ENCODE measurements at places on chromosomes 2 and 18.

DNA sequence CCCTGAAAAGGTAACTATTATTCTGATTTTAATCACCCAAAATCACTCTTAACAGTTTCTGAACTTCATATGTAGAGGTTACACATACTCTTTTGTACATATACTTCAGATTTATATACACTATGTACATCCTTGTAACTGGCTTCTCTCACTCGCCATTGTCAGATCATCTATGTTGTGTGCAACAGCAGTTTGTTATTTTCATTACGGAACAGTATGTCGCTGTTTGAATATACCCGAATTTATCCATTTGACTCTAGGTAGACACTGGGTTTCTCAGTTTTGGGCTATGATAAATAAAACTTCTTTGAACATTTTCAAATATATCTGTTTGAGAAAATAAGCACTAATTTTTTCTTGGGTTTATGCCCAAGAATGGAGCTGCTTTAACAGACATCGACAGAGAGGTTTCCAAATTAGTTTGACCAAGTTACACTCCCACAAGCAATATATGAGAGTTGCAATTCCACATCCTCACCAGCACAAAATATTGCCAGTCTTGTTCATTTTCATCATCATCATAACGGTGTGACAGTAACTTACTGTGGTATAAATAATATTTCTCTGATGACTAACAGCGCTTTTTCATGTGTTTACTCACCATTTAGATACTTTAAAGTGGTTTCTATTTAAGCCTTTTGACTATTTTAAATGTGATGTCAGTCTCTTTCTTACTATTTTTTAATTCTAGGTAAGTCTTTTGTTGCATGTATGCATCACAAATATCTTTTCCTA, 80.9 kb downstream of the SMC6 start:
- no peak for DNase-seq

- DNase-seq, result no peak
These were observed 47.6 kb downstream of the DIS3L2 start for GRCh38 chr2:232008907-232009638.

DNA sequence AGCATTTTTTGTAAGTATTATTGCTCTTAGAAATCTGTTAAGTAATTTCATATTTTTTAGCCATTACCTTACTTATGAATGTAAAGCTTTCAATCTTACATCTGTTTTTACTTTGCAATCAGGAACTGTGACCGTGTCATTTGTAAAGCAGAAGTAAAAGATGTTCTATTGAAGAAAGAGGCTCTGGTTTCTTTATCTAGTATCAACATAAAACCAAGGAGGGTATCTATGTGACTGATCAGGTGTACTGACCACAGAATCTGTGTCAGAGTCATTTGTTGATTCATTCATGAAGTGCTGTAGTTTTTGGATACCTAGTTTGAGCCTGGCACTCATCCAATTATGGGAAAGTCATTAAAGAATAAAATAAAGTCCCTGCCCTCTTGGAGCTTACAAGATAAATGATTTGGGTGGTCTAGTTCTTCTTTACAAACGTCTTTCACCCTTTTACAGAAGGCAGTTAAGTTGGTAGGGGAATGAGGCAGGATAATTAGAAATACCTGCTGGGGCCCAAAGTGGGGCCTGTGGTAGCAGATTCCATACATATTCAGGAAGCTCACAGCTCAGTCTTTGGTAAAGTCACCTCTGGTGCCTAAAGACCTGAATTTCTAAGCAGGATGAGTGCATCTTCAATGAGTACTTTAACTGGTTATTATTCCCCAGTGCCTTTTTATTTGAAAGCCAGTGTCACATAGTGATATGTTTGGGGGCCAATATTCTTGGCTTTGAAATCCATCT, 260.6 kb upstream of the NT5C1B start:
- DNase-seq, result no peak

DNA sequence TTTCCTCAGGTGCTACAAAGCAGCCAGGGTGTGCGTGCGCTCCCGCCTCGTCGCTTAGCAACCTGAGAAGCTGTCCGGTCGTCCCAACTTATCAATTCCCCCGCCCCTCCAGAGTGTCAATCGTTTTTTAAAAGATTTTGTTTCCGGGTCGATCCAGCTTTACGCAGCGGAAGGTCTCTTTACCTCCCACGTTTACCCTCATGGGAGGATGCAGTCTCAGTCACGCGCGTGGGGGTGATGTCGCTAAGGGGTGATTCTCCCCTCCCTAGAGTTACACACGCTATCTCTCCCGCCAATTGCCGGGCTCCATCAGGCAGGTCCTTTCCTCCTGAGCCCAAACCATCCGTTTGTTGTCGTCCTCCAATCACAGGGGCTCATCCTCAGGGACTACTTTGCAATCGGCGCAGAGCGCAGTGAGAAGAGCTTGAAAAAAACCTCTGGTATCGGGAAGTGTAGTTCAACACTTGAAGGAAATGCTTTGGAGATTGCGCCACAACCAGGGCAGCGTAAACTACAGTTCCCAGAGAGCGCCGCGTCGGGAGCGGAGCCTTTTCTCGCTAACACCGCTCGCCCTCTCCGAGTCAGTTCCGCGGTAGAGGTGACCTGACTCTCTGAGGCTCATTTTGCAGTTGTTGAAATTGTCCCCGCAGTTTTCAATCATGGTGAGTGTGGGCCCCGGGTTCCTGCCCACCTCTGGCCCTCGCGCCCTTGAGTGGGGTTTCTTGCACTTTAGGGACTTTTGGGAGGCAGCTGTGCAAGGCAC, at the start of the genes MDH1 and WDPCP:
Gene MDH1, plus strand, starts transcription at position 579 of the 763 bp plus-strand sequence. Its CDS starts 81 bp downstream, at position 660.
Gene WDPCP, minus strand, starts transcription at position 93 of the 763 bp plus-strand sequence. CDS start 206 bp downstream, outside the sequence.
- DNase-seq, result peak; percentile 92

- no peak for DNase-seq
These were observed 418.9 kb downstream of the EPHA4 start for GRCh38 chr2:221153226-221153625.

DNA sequence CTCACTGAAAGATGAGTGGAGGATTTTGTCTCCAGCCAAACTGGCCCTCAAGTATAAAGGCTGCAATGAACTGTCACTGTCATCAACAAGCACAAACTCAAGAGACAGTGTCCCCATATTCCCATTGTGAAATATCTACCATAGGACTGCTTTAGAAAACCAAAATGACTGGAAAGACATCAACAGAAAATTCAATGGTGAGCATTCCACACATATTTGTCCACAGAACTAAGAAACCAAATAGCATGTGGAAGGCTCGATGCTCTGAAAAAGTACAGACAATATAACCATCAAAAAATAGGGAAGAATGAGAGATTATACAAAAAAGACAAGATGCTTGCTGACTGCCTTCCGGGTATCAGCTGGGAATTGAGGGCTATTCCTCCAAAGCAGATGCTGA, 37.6 kb downstream of the TGFBRAP1 start:
- DNase-seq, result no peak

DNA sequence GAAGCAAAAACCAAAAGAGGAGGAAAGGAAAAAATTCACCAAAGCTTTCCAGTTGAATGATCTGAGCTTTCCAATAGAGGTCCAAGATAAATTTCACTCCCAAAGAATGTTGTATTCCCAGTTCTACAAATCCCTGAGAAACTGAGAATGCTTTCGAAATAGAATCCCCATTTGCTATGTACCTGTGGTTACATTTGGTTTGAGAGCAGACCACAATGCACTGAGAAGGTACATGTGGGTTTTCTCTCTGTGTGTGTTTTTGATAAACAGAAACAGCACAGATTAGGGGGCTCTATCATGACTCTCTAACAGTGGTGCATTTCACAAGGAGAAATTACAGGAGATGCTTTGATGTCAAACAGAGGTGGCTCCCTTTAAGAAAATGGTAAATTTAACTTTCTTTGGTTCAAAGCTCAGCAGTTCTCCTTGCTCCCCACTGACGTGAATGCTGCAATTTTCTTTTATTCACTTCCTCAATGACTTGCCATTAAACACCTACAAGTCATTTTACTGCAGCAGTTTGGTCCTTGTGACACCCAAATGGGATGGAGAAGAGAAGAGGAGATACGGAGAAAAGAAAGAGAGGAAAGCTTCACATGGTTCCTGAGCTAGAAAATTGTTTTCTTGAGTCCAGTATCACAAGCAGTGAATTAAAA, 108.7 kb downstream of the EPHA4 start:
- no peak for DNase-seq

DNA sequence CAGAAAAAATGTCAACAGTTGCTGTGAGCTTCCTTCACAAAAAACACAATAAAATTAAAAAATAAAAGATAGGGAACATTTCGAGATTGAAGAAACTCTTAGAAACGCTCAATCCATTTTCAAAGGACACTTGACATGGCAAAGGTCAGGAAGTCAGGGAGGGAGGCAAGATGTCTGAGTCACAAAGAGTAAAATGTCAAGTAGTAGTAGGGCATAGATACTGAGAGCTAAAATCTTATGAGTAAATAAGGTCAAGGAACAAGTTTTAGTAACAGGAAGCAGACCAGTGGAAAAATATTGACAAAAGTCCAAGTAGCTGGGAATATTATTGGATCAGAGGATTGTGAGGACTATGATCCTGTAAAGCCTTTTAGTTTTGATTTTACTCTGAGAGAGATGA, 495.6 kb downstream of the TMX3 start:
- no peak for DNase-seq

- no peak for DNase-seq
These were observed 17.5 kb upstream of the KANSL1L start for GRCh38 chr2:210188755-210189154.

- DNase-seq, result no peak
These were observed 52.2 kb downstream of the CDK15 start for GRCh38 chr2:201858281-201859184.

DNA sequence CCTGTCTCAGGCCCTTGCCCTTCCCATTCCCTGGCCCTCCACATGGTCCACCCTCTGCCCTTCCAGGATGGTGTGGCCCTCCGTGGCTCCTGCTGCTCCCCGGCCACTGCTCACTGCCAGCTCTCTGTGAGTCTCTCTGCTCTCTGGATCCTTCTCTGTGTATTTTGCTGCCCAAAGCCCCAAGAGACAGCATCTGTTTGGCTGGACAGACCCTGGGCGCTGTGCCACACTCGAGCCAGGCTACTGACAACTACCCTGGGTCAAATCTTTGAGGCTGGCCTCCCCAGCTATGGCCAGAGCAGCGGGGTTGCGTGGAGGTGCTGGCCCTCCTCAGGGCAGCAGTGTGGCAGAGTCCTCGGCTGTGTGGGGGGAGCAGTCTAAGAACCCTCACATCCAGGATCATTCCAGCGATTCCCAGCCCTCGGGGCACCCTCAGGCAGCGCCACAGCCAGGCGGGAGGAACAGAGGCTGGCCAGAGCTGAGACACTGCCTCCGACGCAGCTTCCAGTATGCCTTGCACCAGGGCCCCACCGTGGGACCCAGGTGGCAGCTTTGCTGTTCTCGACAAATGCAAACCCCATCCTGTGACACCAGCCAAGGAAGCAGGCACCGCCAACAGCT, 139.4 kb upstream of the GLI2 start:
- DNase-seq, result no peak

DNA sequence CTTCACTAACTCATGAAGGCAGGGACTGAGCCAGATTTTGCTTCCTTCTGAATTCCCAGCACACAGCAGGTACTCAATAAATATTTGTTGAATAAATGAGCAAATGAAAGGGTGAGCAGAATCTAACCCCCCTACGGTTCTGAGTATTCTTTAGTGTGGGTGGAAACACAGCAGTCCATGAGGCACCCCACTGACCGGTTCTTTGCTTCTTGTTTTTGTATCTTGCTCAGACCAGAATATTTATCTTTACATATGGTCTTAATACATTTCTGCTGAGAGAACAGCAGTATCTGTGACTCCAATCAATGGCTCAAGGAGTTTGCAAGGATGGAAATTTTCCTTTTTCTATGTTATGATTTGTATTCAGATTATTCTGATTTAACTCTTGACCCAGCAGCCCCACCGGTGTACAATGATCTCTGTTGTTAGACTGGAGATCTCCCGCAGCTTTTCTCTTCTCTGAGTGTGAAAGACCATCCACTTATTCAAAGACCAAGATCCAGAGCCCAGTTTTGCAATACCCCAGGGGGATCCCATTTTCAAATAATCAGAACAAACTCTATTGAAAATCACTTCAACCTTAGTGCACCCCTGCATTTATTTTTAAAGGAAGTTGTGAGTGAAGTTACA, 506.5 kb upstream of the TNP1 start:
- no peak for DNase-seq

DNA sequence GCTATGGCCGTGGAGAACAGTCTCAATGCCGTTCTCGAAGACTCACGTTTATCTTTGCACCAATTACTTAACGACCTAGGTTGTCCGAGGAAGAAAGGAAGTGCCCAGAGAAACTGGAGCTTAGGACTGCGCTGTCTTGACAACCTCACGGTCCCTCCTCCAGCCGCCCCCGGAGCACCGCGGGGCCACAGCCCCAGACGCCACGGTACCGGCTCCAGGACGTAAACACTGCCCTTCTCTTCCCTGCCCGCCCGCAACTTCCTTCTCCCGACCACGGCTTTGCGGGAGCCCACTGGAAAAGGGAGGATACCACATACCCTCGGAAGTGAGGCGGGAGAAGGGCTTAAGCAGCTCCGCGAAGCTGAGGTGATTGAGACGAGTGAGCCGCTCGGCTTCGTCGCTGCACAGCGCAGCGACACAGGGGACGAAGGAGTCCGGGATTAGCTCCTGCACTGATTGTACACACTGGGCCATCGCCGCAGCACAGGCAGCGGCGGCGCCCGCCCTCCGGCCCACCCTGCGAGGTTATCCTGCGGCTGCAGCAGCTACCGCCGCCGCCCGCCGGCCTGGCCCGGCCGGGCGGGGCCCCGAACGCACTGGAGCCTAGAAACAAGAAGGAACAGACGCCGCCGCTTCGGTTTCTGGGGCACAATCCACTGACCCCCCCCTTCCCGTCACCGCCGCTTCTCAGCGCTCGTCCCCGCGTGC, 483 bp downstream of the TRAPPC8 start:
- no peak for DNase-seq

GRCh38 chr2:231935207-231935524, 9.0 kb upstream of the NPPC start:
- DNase-seq, result no peak

DNA sequence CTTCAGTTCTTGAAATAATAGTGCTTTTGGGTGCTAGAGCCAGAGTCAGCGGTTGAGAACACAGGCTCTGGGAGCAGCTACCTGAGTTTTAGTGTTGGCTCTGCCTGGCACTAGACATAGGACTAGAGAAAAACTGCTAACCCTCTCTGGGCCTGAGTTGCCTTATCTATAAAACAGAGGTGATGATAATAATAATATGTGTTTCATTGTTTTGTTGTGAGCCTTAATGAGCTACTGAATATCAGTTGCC, 391.7 kb downstream of the PTPRM start:
- no peak for DNase-seq

GRCh38 chr2:144449028-144449406, 70.9 kb downstream of the ZEB2 start:
- no peak for DNase-seq

- DNase-seq, result no peak
These were observed 41.5 kb upstream of the C1D start for GRCh38 chr2:68104111-68104835.
